ENCODE measurements at places on chromosomes 13 and 19.

- DNase-seq: no peak
Observed at GRCh38 chr19:45577111-45577905, 7.3 kb downstream of the OPA3 start.

DNA sequence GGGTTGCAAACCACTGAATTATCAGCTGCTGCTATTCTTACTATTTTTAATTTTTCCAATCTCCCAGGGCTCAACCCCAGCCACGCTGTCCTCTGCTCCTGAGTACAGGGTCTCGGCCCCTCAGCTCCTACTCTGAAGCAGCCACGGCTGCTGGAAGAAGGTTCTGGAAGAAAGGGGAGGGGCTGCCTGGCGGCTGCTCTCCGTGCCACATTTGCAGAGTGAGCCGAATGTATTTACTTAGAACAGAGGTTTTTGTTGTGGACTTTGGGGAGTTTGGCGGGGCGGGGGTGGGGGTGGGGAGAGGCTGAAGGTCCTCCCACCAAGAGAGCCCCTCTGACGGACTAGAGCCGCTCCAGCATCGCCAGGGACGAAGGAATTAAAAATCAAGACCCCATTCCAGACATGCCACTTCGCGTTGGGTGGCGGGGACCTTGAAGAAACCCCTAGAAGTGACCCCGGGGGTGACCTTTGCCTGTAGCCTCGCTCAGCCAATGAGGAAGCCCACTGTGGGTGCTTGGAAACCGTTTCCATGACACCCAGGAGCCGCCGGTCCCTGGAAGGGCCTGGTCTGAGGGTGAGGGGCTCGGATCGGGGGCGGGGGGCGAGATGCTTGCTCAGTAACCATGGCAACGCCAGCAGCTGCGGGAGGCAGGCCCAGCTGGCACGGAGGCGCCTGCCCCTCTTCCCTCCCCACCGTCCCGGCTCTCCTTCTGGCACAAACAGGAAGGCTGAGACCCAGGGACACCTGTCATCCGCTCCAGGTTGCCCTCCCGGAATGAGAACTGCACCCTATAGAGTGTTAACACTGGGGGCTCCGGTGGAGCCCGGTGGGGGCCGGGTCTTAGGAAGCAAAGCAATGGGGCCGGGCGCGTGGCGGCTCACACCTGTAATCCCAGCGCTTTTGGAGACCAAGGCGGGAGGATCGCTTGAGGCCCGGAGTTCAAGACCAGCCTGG lies 54.2 kb upstream of the PTPRS start:
- DNase-seq: no peak

DNA sequence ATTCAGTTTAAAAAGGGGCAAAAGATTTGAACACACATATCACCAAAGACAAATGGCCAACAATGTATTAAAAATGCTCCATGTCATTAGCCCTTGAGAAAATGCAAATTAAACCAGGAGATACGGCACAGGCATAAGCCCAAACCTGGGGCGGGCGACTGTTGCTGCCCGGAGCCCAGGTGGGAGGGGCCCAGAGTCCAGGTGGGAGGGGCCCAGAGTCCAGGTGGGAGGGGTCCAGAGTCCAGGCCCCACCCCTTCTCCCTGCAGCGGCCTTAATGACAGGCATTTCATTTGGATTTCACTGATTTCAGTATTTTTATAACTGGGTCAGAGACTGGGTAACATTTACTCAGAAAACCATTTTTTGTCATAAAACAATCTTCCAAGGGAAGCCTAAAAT lies 78.2 kb downstream of the RASA3 start:
- no peak for DNase-seq

- no peak for DNase-seq
Observed at GRCh38 chr19:54729416-54730188, 5.4 kb downstream of the KIR3DL3 start.

DNA sequence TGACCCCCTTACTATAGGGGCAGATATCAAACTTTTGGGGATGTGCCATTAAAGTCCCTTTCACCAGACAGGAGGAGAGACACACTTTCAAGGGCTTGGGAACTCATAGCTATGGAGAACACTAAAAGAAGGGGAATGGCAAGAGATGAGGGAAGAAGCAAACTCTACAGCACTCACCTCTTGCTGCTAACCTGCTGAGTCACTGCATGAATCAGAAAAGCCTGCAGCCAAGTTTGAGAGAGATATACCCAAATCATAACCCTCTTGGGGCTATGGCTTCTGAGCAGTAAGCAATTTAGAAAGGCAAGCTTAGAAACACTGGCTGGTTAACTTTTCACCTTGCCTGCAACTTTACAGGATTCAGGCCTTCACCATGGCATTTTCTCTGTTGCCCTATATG lies 1028.0 kb downstream of the UQCRFS1 start:
- DNase-seq: no peak

- no peak for DNase-seq
Observed at GRCh38 chr19:47411101-47411500, 8.2 kb downstream of the MEIS3 start.

DNA sequence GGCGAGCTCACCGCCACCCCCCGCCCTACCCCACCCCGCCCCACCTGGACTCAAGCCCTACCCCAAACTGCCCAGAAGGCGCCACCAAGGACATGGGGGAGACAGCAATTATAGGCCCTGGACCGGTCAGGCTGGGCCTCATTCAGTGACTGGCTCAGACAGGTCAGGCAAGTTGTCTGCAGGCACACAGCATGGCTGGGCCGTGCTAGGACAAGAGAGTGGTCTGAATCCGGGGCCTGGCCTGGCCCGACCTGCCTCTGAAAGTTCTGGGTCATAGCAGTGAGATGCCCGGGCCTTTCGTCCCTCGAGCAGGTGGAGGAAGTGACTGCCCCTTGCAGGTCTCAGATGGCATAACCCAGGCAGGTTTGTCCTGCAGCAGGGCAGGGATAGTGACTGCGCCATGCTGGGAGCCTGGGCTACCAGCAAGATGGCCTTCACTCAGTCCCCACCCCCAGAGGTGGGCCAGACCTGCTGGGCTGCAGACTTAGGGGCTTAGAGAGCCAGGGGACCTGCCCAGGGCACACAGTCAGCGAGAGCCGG lies 21.0 kb downstream of the COMP start:
- DNase-seq: no peak

DNA sequence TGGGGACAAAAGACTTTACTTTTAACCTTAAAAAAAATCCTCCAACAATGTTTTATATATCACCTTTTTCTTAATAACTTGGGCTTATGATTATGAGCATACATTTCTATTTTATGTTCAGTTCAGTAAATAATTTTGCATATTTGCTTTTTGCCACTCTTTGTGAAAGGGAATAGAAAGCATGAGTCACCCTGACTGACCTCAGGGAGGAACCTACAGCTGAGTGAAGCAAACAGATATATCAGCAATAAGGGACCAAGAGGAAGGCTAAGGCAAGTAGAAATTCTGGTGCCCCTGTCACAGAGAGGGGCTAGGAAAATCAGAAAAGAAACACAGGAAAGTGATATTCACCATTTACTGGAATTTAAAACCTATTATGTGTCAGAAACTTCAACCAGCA lies 37.2 kb upstream of the SOHLH2 start:
- DNase-seq: no peak

GRCh38 chr13:97540696-97541095 lies 106.7 kb downstream of the RAP2A start:
- DNase-seq: no peak

DNA sequence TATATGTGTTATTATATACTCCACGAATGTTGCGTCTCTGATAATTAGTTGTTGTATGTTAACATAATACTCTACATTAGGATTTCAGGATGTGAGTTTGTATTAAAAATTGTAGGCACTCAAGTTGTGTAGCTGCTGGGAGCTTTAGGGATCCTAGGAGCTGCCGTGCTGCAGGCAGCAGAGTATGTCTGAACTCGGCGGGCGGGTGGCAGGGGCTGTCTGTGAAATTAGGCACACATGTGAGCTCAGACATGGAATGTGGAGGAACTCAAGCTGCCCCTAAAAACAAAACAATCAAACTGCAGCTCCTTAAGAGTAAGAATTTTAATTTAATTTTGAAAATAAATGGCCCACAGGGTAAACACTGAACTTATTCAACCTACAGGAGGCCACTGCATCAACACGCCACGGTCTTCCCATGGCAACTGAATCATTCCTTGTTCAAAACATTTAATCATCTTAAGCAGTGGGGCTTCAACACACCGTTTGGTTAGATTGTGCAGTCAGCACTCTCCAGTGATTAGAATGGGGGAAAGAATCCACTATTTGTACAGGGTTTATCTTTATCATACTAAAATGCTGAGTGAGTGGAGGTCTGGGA lies 22.7 kb downstream of the SERTM1 start:
- DNase-seq: no peak

DNA sequence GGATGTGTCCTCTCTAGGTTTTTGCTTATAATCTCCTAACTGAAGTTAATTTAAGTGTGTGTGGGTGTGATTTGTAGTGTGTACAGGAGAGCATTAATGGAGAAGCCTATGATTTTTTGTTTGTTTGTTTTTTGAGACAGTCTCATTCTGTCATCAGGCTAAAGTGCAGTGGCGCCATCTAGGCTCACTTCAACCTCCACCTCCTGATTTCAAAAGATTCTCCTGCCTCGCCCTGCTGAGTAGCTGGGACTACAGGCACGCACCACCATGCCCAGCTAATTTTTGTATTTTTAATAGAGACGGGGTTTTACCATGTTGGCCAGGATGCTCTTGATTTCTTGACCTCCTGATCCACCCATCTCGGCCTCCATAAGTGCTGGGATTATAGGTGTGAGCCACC lies 20.6 kb downstream of the ZNF701 start:
- DNase-seq: no peak

GRCh38 chr19:12484011-12484370 lies 625 bp downstream of the ZNF709 start:
- DNase-seq: no peak

DNA sequence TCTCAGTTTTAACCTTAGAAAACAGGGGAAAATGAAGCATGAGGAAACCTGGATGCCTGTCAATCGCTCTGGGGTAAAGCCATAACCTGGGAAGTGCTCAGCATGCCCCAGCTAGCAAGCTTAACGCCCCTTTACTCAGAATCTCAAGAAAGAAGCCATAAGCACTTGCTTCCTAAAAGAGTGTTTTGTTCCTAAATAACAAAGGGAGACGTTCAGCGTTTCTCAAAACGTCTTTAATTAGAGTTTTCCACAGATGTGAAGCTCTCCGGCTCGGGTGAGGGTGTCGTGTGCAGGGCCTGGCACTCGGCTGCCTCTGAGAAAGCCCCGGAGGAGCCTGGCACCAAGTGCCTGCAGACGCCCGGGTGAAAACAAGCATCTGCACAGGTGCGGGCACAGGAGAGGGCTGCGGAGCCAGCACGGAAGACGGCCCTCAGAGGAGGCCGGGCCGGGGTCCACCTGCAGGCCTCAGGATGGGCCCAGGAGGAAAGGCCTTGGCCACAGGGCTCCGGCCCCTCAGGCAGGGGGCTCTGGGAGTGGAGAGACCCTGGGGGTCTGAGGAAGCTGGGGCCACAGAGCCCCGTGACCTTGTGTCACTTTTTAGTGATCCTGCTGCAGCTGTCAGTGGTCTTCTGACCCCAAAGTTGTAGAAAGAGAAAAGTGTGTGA lies 6.2 kb downstream of the GAS6 start:
- no peak for DNase-seq

- no peak for DNase-seq
Observed at GRCh38 chr19:35639321-35639639, 2.3 kb upstream of the ETV2 start.

- DNase-seq: no peak
Observed at GRCh38 chr19:53875602-53876325, 6.2 kb upstream of the PRKCG start.

DNA sequence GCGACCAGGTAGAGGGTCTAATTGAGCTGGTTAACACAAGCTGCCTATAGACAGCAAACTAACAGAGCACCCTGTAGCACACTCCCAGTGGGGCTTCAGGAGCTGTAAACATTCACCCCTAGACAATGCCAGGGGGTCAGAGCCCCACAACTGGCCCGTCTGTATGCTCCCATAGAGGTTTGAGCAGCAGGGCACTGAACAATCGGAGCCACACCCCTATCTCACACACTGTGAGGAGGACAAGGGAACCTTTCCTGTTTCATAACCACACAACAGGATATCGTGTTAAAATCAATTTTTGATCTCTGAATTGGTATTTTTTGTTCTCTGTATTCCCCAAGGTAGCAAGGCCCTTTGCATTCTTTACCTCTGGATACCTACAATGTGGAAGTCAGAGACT lies 266.1 kb downstream of the SPRY2 start:
- DNase-seq: no peak

GRCh38 chr13:64369121-64369520 lies 2861.0 kb downstream of the PCDH9 start:
- DNase-seq: no peak

GRCh38 chr13:21684576-21684975 lies 13.7 kb downstream of the FGF9 start:
- no peak for DNase-seq

DNA sequence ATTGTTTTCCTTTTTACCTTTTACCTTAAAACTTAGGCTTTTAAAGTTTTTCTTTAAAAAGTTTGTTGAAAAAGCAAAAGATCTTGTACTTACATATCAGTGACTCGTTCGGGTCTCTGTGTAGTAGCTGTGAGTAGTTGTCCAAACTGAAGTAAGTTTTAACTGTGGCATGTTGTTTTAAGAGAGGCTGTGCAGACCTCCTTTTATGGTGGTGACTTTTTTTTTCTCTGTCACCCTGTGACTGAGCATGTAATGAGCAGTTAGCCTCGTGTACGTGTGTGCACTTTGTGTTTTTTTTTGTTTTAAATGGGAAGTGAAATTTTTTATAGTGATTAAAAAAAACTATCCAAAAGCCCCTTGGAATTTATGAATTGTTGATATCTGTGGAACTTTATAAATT lies at the start of gene GPR183:
Gene GPR183 (minus strand): TSS at position 153 of the 400 bp plus-strand sequence. CDS start 11,254 bp downstream, outside the sequence.
- no peak for DNase-seq

DNA sequence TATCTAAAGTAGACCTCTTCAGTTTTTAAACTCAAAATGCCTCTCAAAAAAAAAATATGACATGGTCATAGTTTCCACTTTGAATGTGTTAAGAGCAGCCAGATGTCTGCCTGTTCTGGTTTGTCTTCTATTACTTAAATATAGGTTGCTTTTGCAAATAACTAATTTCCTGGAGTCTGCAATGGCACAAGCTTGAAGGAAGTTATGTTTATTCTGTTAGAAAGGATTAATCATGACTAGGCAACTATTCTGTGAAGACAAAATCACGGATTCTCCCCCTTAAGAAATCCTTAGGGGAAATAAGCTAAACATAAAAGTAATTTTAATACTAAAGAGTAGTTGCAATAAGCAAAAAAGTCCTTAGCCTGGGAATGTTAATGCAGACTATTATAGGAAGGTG lies 26.3 kb downstream of the SKA3 start:
- DNase-seq: no peak

All from cerebellar nuclear complex (tissue), 1 donor.